H1 (cell line): ENCODE measurements at places on chromosomes 7 and 10. TPM values are rescaled to one million over a fixed set of nuclear protein-coding genes. Genes with fewer than 3 reads are reported as not detected.
A peak's percentile ranks its signal among the peaks of the same experiment; 100 is the strongest.

Gene SLC26A3
- not detected in 2 replicates for total RNA-seq

Gene OR6V1
- total RNA-seq = not detected in 2 replicates

Gene ATRNL1
- 17.6 and 18.4 TPM in 2 replicates for total RNA-seq

Gene SSMEM1
- not detected in 2 replicates for total RNA-seq

Gene ENO4
- 0.21 TPM in 1 of 2 replicates, not detected in the other for total RNA-seq

Gene WEE2
- total RNA-seq = not detected in 2 replicates

Gene EBF3
- 0.26 and 0.38 TPM in 2 replicates for total RNA-seq

Gene ZC3HAV1L
- total RNA-seq = 7.0 and 7.1 TPM in 2 replicates

GRCh38 chr7:157295338-157295737, 41.5 kb upstream of the DNAJB6 start:
- no peak for DNase-seq

GRCh38 chr10:14491811-14492210, 161.1 kb upstream of the FRMD4A start:
- DNase-seq = no peak

GRCh38 chr7:142133731-142134148, 22.2 kb downstream of the MGAM2 start:
- DNase-seq = no peak

DNA sequence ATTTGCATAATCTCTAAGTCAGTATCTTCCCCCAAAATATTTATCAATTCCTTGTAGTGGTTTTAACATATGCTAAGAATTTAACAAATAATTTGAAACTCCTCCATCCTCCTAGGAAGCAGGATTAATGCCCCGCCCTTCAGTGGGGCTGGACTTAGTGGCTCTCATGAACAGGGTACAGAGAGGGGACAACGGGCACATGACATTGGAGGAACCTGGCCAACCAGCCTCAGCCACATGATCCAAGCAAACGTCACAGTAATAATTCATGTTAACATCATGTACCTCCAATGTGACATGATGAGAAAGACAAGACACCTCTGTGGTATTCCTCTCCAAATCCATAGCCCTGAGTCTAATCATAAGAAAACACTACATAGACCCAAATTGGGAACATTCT, 50.5 kb downstream of the NUDCD3 start:
- no peak for DNase-seq

- DNase-seq = no peak
Measured at GRCh38 chr10:90917238-90917967, 3.5 kb downstream of the ANKRD1 start.

DNA sequence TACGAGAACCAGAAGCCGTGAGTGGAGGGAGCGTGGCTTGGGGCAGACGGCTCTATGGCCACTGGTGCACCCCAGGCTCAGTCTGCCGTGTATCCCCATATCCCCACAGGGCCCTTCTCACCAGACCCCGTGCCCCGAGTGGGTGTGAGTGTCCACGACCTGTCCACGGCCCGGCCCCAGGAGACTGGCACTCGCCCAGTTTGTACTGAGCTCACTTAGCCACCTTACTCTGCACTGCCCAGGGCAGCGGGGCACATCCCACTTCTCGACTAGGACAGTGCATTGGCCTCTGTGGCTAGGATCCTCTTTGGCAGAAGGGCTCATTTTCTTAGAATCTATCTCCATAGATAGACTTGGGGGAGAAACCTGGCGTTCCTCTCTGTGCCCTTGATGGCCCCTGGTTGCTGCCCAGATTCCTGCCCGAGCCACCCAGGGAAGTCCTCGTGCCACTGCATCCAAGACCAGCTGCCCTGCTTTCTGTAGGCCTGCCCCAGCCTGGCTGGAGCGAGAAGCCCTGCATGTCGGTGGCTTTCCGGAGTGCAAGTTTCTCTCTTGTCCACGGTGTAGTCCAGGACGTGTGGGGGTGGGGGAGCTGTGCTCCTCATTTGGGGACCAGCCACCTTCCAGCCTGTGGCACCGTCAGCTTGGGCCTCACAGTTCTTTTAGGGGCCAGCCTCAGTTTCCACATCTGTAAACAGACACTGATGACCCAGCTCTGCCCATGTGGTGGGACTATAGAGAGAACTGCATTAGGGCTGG, 11.9 kb downstream of the TMEM120A start:
- no peak for DNase-seq

GRCh38 chr10:12766223-12766622, 235.3 kb downstream of the CCDC3 start:
- no peak for DNase-seq

GRCh38 chr10:113313048-113313602, 239.7 kb upstream of the HABP2 start:
- DNase-seq = no peak

DNA sequence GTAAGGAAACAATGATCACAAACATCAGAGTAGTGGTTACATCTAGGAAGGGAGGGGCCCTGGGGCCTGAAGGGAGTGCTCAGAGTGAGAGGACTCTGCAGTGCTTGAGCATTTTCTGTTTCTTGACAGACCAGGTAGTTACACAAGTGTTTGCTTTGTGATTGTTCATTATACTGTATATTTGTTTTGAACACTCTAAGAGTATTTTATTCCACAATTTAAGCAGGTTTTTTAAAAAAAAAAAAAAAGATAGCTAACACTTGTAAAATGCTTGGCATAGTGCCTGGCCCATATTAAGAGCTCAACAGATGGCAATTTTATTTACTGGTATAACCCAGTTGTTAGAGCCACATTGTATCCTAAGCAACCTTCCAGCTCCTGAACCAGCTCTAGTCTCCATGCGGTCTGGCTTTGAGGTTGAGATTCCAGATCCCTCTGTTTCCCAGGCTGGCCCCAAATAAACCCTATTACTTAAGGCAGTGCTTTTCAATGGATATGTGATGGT, 20.1 kb upstream of the ATXN7L1 start:
- no peak for DNase-seq

DNA sequence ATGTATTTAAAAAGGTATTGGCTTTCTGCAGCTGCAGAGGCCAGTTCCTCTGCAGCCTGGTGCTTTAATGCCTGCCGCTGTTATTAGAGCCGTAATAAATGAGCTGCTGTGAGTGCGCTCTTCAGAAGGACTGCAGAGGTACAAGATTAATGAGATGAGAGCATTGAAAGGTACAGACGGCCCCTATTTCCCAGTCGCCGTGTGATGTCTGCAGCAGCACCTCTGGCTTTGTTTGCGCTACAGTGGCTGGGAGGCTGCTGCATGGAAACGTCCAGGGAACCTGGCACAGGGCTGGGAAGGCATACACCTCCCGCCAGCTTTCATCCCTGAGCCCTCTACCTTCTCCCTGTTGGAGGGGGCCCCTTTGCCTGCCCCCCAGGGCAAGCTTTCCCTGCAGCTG, 383.8 kb upstream of the ZMIZ1 start:
- no peak for DNase-seq

- DNase-seq = no peak
Measured at GRCh38 chr7:26987338-26987737, 108.5 kb downstream of the HOXA1 start.

DNA sequence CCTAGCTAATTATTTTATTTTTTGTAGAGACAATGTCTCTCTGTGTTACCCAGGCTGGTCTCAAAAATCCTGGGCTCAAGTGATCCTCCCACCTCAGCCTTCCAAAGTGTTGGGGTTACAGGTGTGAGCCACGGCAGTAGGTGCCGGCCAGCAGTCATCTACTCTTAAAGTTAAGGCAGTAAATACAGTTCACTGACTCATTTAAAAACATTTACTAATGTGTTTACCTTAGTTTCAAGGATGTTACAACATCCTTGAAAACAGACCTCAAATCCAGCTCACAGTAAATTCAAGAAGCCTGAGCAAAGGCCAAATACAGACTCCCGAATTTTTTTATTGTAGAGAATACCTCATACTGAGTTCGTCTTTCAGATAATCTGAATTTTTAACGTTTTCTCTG, 29.6 kb upstream of the ABCB4 start:
- no peak for DNase-seq

GRCh38 chr7:54839575-54840213, 80.7 kb upstream of the SEC61G start:
- DNase-seq = peak; percentile 85

GRCh38 chr7:6160191-6160623, 112.2 kb downstream of the CYTH3 start:
- no peak for DNase-seq

GRCh38 chr7:46586406-46586805, 665.3 kb upstream of the IGFBP3 start:
- DNase-seq = no peak

GRCh38 chr10:9243941-9244411, 1189.5 kb downstream of the GATA3 start:
- DNase-seq = no peak

- DNase-seq = no peak
Measured at GRCh38 chr10:49653273-49653929, 26.1 kb upstream of the C10orf53 start.

GRCh38 chr7:73394422-73394821, 39.2 kb upstream of the FZD9 start:
- no peak for DNase-seq

DNA sequence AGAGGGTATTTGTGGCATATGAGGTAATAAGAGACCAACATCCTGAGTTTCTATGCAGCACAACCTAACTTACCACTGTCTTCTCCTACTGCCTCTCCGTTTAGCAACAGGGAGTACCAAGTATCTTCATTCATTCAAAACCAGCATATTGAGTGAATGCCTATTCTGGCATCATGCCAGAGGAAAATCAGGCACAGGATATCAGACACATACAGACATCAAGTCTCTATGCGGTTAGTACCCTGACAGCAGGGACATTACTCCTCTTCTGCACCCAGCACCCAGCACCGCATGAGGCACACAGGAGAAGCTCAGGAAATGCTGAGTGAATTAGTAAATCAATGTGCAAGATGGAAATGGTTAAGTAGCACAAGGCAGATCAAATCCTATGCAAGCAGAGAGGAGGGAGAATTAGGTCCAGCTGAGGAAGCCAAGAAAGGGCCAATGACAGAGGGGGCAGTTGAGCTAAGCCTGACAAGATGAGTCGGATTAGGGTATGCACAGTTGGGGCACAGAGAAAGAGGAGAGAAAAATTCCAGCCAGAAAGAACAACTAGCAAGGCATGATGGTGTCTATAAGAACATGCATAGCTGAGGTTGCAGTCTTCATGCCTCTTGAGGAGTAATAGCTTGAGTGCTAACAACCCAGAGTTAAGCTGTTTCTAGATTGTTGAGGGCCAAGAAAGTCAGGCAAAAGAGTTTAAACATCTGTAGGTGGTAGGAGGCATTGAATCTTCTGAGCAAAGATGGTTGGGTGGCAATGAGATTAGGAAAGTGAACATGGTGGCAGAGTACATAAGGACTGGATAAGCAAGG, 146.0 kb downstream of the PLXNA4 start:
- DNase-seq = no peak

- no peak for DNase-seq
Measured at GRCh38 chr7:50727711-50728110, 55.0 kb downstream of the GRB10 start.

DNA sequence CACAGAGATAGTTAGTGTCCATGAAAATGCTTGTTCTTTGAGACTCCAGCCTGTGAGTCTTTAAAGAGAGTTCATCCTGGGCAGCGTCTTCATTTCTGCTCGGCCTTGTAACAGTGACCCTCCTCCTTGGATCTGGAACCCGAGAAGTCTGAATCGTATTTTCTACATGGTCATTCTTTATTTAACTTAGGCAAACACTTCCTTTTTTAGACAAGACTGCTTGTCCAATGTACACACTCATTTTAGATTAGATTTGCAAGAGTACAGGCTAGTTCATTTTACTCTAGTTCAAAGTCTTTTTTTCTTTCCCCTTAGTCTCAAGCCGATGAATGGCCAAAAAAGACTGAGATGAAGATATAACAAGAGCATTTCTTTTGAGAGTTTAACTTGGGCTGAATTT, 133.5 kb downstream of the CHN2 start:
- DNase-seq = no peak

DNA sequence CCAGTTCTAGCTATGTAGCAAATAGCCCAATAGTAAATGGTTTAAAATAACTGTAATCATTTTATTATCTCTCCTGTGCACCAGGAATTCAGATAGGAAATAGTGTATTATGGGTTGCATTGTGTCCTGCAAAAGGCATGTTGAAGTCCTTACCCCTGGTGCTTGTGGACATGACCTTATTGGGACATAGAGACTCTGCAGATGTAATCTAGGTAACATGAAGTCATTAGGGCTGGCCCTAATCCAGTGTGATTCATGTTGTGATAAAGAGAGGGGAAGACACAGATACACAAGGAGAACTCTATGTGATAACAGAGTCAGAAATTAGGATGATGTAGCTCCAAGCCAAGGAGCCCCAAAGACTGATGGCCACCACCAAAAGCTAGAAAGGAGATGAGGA, 462.8 kb downstream of the GALNT17 start:
- DNase-seq = no peak

DNA sequence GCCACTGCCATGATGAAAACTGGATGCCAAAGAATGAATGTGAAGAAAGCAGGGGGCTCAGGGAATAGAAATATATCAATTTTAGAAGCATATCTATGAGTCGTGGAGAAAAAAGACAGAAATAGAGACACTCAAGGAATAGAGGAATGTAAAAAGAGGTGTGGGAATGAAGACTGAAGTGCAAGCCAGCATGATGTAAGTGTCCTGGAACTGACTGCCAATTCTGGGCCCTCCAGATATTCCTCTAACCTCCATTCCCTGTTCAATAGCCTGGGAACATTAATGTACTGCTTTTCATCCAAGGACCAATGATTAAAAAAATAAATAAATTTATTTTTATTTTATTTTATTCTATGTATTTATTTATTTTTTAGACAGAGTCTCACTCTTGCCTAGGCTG, 40.6 kb downstream of the NEBL start:
- DNase-seq = no peak

GRCh38 chr7:98091061-98091460, 15.6 kb upstream of the LMTK2 start:
- DNase-seq = no peak

DNA sequence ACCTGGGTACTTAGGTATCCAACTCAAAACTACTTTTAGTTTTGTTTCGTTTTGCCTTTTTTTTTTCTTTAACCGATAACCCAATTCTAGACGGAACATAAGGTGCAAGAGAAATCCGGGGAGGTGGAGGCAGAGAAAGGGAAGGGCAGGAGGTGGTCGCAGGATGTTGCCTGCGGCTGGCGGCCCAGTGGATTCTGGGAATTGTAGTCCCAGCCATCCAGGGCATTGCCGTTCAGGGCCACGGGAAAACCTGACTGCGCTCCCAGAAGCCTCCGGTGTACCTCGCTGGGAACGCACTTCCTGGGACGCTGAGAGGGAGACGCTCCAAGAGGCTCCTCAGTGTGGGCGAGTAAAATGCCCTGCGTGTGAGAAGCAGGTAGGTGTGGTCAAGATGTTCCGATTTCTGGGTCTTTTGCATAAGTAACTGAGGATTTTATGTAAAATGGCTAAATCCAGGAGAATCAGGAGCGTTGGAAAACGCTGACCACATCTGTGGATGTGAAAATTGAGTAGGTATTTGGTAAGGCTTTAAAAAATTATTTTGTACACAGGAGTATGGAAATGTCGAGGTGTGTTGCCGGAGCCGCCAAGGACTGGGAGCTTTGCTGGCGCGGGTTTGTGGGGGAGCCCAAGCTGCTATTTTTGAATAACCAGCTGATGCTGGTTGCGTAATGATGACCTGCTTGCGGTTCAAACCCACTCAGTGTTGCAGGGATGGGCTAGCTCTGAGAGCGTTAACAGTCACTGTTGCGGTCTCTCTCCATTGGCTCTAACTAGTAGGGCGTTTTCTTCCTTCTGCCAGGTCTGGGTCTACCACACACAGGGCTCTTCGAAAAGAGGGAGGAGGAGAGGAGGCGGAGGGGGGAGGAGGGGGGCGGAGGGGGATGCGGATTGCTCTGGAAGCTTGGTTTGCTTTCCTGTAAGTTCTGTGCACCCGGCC, at the start of gene CLDN12:
CLDN12 (plus strand) TSS at position 288 of the 940 bp plus-strand sequence. CDS start 9,216 bp downstream, outside the sequence.
- DNase-seq = peak; percentile 83
